ENCODE measurements at places on chromosomes 1 and 21.

DNA sequence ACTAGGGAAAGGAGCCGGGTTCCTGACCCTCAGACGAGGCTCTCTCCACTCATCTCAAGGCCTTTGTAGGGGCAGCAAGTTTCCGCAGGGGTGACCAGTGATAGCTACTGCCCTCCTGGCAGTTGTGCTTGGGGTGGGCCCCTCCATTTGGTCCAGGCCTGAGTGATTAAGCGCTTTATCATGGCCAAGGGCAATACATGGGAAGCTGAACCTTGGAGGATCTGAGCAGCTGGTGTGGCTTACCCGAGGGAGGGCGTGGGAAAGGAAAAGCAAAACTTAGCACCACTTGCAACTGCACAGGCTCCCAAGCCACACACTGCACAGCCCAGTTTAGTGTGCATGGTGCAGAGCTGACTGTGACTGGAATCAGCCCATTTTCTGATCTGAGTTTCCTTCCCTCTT, 47.8 kb downstream of the GADD45A start:
- DNase-seq, result no peak

GRCh38 chr1:168627370-168627769, 51.0 kb downstream of the XCL1 start:
- DNase-seq, result no peak

- no peak for DNase-seq
These were observed 1.6 kb upstream of the ARHGEF16 start for GRCh38 chr1:3452866-3453175.

DNA sequence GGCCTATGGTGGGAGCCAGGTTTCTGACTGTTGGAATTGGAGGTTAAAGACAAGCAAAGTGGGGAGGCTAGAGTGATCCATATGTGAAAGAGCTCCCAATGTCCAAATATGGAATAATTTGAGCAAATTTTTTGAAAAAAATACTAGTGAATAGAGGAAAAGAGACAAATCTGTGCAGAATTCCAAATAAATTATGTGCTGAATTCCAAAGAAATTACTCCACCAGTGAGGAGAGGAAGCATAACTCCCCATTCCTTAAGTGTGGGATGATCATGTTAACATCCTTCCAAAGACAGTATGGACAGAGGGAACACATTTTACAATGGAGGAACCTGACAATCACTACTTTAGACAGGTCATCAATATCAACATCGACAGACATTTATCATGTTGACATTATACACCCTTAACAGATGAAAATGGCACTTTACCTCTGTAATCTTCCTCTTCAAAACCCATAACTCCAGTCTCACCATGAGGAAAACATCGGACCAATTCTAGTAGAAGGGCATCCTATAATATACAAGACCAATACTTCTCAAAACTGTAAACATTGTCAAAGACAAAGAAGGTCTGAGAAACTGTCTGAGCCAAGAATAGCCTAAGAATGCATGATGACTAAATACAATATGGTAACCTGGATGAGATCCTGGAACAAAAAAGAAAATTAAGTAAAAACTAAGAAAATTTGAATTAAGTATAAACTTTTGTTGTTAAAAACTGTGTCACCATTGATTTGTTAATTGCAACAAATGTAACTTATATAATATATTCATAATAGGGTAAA, 71.5 kb upstream of the RGS4 start:
- no peak for DNase-seq

GRCh38 chr1:30172757-30173156, 550.6 kb downstream of the MATN1 start:
- no peak for DNase-seq

- DNase-seq, result peak; percentile 3
These were observed 576 bp downstream of the ZFP69 start for GRCh38 chr1:40477678-40478053.

DNA sequence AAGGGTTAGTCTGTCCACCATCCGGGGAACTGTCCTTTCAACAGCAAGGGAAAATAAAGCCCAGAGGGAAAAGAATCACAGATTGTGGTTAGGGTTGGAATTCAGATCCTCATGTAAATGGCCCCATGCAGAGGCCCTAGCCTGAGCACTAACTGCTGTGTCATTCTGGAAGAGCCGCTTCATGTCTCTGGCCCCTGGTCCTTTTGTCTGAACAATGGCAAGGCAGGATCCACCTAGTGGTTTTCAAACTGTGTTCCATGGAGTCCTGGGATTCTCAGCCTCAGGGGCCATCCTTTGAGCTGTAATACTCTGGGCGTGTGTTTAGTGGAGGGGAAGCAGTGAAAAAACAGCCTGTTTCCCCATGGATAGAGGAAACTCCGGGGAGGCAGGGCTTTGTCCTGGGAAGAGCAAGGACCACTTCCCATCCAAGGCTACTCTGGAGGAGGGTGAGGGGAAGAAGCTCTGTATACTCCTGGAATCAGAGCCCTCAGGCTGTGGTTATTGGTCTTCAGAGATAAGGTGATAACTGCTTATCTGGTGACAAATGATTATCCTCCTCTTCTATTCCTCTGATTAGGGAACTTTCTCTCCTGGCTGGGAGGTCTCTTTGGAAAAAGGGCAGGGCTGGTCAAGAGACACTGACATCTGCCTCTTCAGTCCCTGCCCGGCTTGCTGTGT, 19.2 kb downstream of the PAX7 start:
- DNase-seq, result no peak

- no peak for DNase-seq
These were observed 302.7 kb downstream of the DISC1 start for GRCh38 chr1:231929311-231929710.

GRCh38 chr1:211660718-211661222, 14.7 kb downstream of the NEK2 start:
- DNase-seq, result no peak

DNA sequence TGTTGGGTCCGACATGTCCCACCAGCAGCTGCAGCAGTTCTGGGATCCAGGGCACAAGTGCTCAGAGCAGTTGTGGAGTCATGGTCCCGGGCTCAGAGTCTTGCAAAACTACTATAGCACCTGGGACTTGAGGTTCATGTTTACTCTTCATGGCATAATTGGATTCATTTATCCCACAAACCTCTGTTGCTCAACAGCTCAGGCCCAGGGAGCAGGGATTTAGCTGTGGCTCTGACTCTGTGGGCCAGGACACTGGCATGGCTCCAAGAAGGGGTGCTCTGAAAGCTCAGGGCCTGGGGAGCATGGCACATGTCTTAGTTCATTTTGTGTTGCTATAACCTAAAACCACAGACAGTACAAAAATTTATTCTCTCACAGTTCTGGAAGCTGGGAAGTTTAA, 626.7 kb upstream of the ADGRL2 start:
- DNase-seq, result no peak

DNA sequence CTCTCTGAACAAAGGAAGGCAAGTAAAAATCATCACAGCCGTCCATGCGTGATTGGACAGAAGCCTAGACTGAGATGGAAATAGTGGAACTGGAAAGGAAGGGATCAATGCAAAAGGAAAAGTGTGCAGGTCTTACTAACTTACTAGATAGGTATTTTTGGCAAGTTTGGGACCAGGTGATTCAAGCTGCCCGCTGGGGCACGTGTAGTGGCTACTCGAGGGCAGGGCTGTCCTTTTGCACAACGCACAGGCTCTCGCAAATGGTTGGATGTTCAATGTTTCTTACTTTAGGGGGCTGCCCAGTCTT, 566 bp upstream of the ALG6 start:
- DNase-seq, result no peak

DNA sequence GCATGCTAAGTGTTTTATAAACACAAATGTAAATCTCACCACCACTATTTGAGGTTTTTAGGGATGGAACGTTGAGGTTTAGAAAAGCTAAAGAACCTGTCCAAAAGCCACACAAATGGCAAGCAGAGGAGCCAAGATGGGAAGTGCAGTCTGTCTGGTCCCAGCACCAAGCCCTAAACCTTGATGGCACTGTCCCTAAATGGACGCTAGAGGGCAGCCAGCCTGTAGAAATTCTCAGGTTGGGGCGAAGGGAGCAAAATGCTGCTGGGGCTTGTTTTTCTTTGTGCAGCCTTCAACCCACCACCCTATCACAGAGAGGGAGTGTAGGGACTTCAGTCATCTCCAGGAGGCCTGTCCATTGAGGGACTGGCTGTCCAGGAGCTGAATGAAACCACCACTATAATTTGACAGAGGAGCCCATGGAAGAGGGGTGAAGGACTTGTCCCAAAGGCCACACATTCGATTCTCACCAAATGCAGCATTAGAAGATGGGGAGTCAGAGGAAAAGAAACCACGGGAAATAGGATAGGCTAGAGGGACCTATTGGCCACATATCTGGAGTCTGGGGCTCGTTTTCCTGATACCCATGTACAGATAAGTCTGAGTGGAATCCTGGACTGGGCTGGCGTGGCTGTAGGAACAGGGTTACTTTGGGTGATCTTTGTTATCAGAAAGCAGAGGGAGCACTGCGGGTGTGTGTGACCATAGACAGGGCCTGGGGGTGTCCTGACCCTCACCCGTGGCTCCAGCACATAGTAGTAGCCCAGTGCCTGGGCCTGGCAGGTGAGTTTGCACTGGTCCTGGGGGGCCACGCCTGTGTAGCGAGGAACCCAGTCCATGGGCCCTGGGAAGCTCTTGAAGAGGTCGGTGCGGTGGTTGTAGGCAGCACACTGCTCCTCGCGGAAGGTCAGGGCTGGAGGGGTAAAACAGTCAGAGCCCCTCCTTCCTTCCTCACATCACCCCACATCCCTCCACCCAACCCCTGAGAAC, 6.1 kb downstream of the ADAMTS4 start:
- peak; percentile 39 for DNase-seq

GRCh38 chr1:234458352-234459017, 20.5 kb downstream of the TARBP1 start:
- no peak for DNase-seq

- no peak for DNase-seq
These were observed 167.1 kb upstream of the OLFM3 start for GRCh38 chr1:102163799-102164198.

DNA sequence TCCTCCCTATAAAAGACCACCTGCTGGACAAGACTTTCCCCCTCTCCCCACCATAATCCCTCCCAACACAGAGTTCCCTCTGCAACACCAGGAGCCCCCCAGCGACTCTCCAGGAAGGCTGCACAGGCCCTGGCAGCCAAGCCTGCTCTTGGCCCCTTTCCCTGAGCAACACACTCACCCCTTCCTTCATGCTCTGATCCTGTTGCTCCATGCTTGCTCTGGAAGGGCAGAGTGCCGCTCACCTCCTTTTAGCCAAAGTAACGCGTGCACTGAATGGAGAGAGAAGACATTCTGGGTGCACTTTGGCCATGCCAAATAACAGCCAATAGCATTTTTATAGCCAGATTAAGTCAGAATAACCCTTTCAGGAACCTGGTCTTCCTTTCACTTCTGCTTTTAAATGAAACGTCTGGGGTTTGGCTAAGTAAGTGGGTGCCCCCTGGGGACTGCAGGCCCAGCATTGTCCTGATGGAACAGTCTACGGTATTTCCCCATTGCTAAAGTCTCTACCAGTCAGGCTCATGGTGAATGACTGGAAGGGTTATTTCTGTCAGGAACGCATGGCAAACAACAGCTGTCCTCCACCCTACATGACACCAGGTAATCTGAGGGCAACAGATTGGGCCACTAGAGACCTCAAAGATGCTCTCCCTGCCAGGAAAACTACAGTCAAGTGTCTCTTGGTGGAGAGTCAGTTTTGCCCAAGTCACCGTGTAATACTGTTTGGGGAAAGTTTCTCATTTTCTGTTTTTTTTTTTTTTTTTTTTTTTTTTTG, at the start of gene SLC2A5:
Gene SLC2A5 (minus strand): TSS at position 310 of the 775 bp plus-strand sequence. CDS start 99 bp downstream, at position 211.
- no peak for DNase-seq

DNA sequence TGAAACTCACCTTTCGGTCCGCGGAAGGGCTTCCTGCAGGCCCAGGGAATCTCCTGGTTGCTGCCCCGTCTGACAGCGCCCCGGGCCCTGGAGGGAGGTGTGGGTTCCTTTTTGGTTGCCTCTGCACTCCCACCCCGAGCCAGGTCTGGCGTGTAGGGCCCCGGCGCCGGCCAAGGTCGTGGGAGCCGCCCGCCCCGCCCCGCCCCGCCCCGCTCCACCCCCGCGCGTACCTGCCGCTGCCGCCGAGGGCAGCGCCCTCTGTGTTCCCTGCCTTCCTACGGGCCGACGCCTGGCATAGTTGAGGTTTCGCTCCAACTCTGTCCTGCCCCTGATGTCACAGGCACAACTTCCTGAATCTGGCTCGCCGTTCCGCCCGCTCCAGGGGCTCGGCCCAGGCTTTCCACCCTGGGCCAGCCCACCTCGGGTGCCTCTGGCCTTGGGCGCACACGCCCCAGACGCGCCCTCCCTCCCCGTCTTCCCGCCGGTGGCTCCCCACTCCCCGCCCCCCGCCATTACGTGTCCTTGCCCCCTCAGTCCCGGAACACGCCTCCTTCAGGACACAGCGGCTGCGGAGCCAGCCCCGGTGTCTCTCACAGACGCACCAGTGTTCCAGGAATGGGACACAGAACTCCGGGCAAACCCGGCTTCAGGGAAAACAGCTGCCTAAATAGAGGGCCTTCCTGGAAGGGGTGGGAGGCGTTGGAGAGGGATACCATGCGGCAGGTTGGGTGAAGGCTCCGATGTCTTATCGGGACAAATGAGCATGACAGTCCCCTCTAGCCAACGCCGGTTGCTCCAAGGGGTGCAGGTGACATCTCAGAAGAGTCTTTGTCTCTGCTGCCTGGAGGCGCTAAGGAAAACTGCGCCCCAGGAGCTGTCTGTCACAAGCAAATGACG, at the start of gene KIAA0040:
Gene KIAA0040 (minus strand): TSS at position 147 of the 897 bp plus-strand sequence. CDS start 31,763 bp downstream, outside the sequence.
- peak; percentile 67 for DNase-seq

DNA sequence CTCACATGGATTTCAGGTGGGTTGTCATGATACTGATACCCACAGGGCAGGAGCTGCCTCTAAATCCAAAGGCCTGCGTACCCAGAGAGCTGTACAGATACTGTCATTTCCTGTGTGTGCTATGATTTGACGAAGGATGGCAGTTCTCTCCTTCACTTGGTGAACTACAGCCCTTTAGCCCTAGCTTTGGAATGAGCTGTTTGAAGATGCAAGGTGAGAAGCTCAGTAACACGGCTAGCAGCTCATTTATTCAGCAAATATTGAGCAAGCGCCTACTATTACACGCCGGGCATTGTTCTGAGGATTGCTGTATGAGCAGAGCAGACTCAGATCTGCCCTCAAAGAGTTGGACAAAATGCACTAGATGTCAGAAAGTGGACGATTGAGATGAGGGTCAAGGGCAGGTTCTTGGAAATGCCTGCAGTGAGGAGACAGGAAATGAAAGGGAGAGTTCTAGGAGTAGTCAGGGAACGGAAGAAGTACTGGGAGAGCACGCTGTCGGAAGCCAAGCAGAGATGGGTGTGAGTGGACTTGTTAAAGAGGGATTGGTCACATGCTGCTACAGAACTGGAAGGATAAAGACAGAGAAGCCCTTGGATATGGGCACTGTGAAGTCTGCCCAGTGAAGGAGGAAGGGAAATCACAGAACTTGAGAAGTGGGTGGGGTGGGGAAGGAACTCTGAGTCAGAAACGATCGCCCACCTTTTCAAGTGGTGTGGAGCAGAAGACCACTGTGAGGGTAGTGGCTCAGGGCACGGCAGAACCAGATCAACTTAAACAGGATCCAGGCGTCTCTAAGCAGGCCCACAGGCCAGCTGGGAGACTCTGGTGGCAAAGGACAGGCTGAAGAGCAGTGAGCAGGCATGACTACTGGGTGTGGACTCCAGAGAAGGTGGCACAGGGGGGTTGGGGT, 7.1 kb downstream of the PTGFRN start:
- DNase-seq, result no peak

Data from stimulated activated CD8-positive, alpha-beta memory T cell treated with anti-CD3 and anti-CD28 coated beads, Interleukin-15, amount 100 ng/mL, for 48 hours (primary cell).